B cell (primary cell): ENCODE measurements at places on chromosomes 11 and 22.

- no peak for DNase-seq
These were observed 129.8 kb downstream of the FCHSD2 start for GRCh38 chr11:73012121-73012863.

GRCh38 chr11:82105331-82105998 lies 628.2 kb downstream of the FAM181B start:
- DNase-seq, result no peak

DNA sequence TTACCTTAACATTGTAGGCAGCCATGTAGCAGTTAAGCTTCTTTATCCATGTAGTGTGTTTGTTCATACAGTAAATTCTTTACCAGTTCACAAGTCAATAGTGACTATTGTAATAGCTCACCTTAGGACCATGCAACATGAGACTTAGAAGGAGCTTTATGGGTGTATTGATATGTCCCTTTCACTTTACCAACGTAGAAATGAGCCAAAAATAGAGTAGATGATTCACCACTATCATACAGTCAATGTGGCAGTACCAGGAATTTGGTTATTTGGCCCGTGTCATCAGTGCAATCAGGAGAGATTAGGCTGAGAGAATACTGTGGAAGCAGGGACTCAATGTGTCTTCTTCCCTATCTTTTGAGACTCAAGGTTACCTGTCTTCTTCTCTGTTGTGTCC lies 4.7 kb downstream of the ZDHHC13 start:
- DNase-seq, result no peak

- no peak for DNase-seq
These were observed 6.5 kb downstream of the UPK3A start for GRCh38 chr22:45291061-45291930.

DNA sequence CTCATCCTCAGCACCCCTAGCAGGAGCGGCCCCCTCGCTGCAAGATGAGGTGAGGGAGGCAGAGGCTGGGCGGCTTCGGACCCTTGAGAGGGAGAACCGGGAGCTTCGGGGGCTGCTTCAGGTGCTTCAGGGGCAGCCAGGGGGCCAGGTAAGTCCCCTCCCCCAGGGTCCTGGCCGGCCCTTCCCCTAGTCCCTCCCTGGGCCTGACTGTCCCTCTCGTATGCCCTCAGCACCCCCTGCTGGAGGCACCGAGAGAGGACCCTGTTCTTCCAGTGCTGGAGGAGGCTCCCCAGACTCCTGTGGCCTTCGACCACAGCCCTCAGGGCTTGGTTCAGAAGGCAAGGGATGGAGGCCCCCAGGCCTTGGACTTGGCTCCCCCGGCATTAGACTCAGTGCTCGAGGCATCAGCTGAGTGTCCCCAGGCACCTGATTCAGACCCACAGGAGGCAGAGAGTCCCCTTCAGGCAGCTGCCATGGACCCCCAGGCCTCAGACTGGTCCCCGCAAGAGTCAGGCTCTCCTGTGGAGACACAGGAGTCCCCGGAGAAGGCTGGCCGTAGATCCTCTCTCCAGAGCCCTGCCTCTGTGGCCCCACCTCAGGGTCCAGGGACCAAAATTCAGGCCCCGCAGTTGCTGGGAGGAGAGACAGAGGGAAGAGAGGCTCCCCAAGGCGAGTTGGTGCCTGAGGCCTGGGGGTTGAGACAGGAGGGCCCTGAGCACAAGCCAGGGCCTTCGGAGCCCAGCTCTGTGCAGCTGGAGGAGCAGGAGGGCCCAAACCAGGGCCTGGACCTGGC lies 4.0 kb downstream of the CCDC88B start:
- no peak for DNase-seq
